Large intestine (tissue), 12 donors: ENCODE measurements at places on chromosomes 2 and 18. TPM values are rescaled to one million over a fixed set of nuclear protein-coding genes. Genes with fewer than 3 reads are reported as not detected.

DNA sequence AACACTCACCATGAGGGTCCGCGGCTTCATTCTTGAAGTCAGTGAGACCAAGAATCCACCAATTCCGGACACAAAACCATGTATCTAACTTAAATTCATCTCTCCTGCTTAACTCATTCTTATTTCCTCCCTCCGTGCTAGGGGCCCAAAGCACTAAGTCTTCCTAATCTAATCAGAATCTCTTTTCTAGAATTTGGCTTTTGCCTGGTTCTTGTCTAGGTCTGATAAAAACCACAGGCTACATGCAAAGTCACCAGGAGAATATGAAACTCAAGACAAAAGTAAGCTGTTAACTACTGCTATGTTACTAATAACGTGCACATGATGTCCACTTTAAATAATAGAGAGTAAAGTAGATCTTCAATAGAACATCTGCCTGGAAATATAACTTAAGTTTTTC is 69.9 kb downstream of the TRIP12 start:
- no peak overlapping the region for H3K27ac ChIP-seq
- no peak overlapping the region for H3K4me3 ChIP-seq
- DNase-seq, result no peak
- peaks cover 29% of the 10 kb centered on the region for H3K36me3 ChIP-seq
- H3K27me3 ChIP-seq, result no peaks in the 10 kb centered on the region
- H3K4me1 ChIP-seq, result no peaks in the 10 kb centered on the region

Gene SCN7A
- 6.7 TPM for polyA plus RNA-seq

DNA sequence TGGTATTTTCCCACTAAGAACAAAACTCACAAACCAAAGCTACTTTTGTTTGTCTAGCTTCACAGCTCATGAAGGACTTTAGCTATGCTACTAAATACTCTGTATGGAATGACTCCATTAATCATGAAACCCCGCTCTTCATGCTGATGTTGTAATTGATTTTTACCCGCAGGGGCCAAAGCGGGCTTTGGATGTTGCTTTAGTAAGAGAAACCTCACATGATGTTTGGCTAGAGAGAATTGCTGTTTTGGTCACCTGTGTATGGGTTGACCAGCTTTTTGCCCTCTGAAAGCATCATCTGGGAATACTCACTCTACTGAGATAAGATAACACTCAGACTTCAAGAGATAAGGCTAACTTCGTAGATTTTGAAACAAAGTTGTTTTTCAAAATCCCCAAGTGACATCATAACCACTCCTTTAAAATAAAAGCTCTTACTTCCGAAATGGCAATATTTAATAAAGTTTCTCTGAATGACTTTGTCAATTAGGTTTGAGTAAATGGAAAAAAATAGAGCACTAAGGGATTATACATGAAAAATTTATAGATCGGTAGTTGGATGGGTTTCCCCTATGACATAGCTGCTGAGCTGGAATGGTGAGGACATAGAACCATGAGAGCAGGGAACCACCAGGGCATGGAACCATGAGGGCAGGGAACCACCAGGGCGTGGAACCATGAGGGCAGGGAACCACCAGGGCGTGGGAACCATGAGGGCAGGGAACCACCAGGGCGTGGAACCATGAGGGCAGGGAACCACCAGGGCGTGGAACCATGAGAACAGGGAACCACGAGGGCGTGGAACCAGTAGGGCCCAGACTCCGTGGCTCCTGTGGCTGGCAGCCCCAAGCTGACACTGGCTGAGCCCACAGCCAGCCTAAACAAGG is 31.9 kb downstream of the ACKR3 start:
- H3K4me3 ChIP-seq, result no peak overlapping the region
- H3K36me3 ChIP-seq, result no peaks in the 10 kb centered on the region
- H3K4me1 ChIP-seq, result no peaks in the 10 kb centered on the region
- H3K27ac ChIP-seq, result no peak overlapping the region
- DNase-seq, result no peak

DNA sequence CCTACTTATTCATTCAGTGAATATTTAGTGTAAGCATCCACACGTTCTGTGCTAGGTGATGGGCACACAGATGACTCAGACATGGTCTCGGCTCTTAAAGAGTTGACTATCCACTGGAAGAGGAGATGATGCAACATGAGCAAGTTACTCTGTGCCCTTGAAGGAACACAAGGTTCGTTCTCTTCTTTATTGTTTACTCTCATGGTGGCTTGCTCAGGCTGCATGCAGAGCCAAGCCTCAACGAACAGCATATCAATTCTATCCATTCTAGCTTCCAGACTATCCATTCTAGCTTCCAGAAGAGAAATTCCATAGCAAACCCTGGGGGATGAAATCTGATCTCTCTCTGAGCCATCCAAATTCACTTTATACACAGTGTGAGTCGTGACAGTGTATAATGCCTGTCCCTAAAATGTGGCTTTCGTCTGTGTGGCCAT is 68.1 kb upstream of the CTAGE1 start:
- H3K4me1 ChIP-seq, result peaks cover 21% of the 10 kb centered on the region
- DNase-seq, result no peak
- no peaks in the 10 kb centered on the region for H3K36me3 ChIP-seq
- H3K27ac ChIP-seq, result no peak overlapping the region

DNA sequence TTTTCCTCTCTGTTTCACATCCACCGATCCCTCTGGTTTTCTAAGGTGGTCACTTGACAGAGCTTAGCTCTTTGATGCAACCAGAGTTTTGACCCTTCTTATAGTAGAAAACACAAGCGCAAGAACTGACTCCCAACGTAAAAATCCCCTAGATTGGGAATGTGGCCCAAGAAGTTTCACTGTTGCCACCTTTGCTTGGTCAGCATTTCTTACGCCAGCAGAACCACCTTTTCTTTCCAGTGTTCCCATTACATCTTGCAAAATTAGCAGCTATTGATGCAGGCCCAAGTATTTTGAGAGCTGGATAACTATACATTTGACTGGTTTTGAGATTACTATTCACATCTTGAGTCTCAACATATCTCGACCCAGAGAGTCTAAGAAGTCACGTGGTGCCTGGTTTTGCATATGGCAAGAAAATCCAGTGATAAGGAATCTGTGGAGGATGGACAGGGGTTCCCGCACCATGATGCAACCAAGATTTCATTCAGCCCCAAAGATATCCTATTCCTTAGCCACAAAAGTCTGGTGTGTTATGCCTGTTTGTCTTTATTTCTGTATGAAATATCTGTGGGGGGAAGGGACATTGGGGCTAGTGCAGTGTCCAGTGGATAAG is 37.9 kb downstream of the FBLN7 start:
- H3K4me3 ChIP-seq, result no peak overlapping the region
- no peaks in the 10 kb centered on the region for H3K36me3 ChIP-seq
- no peak for DNase-seq
- H3K27me3 ChIP-seq, result peaks cover 10% of the 10 kb centered on the region
